ENCODE measurements at places on chromosomes 3 and 15. TPM values are rescaled to one million over a fixed set of nuclear protein-coding genes. Genes with fewer than 3 reads are reported as not detected.

- no peak for ATAC-seq
These were observed 34.4 kb downstream of the TRIM42 start for GRCh38 chr3:140712301-140712700.

- no peak for ATAC-seq
These were observed 54.6 kb downstream of the MCCC1 start for GRCh38 chr3:183044547-183045229.

Gene FAM174B
- 15.5 TPM for total RNA-seq

GRCh38 chr15:59723687-59724346, 34.7 kb upstream of the BNIP2 start:
- ATAC-seq: no peak

GRCh38 chr3:188978421-188979171, 193.2 kb upstream of the TPRG1 start:
- peak; percentile 59 for ATAC-seq

Gene CSTA
- total RNA-seq: 95.6 TPM

DNA sequence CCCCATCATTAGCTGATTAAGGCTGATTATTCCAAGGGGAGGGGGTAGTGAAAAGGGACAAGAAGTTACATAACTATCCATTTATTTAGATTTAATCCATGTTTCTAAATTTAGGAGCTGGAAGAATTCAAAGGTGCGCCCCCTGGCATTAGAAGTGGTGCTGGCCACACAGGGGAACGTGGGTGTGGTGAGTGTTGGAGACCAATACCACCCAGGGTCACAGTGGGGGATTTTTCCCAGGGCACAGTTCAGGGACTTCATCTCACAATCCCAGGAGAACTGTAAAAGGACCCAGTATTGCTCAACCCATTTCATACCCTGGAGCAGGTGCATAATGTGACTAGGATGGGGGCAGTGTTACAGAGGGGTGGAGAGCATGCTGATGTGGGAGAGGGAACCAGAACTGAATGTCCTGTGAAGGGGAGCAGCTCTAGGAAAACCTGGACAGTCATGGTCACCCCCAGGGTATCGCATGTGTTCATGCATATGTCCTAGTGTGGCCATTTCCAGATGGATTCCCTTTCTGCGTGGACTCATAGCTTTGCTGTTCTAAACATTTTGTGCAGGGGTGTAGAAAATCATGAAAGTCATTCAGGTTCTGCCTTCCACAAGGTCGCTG, 110.3 kb downstream of the LSM3 start:
- no peak for ATAC-seq

GRCh38 chr3:72210261-72210660, 425.3 kb upstream of the PROK2 start:
- ATAC-seq: no peak

Gene PPP1R14D
- not detected for total RNA-seq

- peak; percentile 64 for ATAC-seq
These were observed 367.9 kb upstream of the PROK2 start for GRCh38 chr3:72152551-72153476.
